ENCODE measurements at places on chromosomes 11 and 22.

GRCh38 chr11:75279273-75279672, 38.7 kb downstream of the TPBGL start:
- no peak for DNase-seq

DNA sequence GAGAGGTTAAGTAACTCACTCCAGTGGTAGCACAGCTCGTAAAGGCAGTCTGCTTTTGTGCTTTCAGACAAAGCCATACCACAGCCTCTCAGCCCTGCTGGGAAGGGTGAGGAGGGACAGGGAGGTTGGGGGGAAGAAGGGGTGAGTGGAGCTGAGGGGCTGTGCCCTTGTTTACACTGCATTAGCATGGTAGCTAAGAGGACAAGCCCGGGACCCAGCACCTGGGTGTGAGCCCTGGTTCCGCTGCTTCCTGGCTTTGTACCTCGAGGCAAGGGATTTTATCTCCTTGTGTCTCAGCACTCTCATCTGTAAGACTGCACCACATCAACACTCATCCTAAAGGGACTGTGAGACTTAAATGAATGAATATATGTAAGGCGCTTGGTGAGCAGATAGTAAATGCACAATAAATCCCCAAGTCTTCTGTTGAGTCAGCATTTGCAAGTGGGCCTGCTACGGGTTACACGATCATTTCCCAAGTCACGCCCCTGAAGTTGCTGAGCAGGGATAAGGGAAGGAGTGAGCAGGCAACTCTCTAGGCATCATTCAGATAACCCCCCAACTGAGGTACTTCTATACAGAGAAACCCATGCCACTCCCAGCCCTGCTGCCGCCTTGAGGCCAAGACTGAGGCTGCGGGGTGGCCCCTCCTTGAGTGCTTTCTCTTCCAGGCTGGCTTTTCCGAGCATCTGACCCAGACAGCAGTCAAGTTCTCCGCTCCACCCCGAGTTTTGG, 7.5 kb downstream of the RASD2 start:
- no peak for DNase-seq

- DNase-seq, result no peak
These were observed 13.2 kb downstream of the SLC25A18 start for GRCh38 chr22:17576470-17576869.

DNA sequence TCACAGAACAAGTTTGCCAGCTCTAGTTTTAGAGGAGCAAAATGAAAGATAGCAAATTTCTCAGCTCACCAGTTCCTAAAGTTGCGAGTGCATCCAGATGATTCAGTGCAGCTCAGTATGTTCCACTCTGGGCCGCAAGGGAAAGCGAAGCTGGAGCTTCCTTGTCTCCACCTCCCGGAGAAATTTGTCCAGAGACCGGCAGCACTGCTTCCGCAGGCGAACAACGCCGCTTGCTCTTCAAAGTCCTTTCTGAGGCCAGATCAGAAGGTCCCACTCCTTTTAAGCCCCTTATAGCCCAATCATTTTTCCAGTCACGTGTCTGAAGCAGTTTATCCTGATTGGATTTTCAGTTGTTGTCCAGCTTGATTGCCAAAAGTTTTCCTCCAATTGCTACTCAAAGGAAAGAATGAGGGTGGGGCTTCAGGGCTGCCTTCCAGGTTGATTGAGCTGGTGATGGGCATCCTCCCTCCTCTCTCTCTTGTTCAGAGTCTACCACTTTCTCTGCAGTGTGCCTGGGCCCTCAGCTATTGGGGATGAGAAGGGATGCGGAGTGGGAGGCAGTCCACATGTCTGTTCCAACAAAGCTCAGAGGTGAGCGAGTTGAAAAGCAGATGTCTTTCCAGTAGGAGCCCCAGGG, at the start of gene ZNF280A:
ZNF280A (minus strand) TSS at position 251 of the 637 bp plus-strand sequence. CDS start 4,640 bp downstream, outside the sequence.
- no peak for DNase-seq

DNA sequence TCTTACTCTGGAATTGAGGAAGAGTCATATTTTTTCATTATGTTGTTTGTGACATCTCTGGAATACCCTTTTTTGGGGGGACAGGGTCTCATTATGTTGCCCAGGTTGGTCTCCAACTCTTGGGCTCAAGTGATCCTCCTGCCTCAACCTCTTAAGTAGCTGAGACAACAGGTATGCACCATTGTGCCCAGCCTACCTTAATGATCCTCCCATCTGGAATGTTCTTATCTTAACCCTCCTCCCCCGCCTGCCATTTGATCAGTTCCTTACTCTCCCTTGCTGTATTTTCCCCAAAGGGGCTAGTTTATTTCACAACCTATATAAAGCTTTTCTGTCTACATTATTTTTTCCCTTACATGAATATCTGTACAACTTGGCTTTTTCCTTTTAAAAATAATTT, 594.7 kb downstream of the METTL15 start:
- no peak for DNase-seq
